ENCODE measurements at places on chromosomes 2 and 18. TPM values are rescaled to one million over a fixed set of nuclear protein-coding genes. Genes with fewer than 3 reads are reported as not detected.

Gene MXD1
- 5.3 TPM for polyA plus RNA-seq

Gene FAM237A
- polyA plus RNA-seq, result not detected

Gene PLA2R1
- polyA plus RNA-seq, result 7.9 TPM

- DNase-seq, result no peak
Measured at GRCh38 chr18:3283908-3284307, 22.0 kb downstream of the MYL12B start.

GRCh38 chr2:88329815-88330603 is 122.5 kb downstream of the FOXI3 start:
- no peak for DNase-seq

- DNase-seq, result no peak
Measured at GRCh38 chr2:85235281-85235680, 92.5 kb downstream of the TGOLN2 start.

DNA sequence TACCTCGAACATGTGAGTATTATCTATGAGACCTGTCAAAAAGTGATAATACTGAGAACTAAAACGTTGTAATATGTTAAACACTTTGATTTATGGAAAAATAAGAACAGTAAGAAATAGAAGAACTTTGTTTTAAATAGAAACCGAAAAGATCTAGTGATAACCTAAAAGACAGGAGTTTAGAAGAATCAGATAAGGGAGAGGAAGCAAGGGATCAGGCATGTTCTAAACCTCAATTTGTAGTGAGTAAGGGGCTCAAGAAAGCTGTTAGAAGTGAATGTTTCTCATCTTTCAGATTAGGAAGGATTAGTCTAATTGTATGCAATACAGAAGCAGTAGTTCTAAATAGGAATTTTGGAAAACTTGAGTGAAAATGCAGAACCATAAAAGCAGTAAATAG is 168.7 kb upstream of the MYO3B start:
- no peak for DNase-seq

DNA sequence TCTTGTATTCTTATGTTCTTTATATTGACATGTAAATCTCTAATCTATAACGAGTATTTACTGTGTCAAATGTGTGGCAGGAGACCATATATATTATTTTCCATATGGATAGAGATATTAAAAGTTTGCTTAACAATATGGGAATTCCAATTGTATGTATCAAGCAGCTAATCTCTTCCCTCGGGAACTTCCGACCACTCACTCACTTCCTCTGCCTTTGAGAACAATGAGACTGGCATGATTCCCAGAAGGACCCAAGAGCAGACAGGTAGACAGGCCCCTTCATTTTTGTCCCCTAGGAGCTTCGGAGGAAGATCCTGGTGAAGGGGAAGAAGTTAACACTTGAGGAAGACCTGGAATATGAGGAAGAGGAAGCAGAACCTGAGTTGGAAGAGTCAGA is 24.1 kb downstream of the PLCD4 start:
- no peak for DNase-seq

GRCh38 chr2:235047171-235048160 is 95.6 kb downstream of the SH3BP4 start:
- DNase-seq, result peak; percentile 30
